ENCODE measurements at places on chromosomes 12 and 14.
A peak's percentile ranks its signal among the peaks of the same experiment; 100 is the strongest.

DNA sequence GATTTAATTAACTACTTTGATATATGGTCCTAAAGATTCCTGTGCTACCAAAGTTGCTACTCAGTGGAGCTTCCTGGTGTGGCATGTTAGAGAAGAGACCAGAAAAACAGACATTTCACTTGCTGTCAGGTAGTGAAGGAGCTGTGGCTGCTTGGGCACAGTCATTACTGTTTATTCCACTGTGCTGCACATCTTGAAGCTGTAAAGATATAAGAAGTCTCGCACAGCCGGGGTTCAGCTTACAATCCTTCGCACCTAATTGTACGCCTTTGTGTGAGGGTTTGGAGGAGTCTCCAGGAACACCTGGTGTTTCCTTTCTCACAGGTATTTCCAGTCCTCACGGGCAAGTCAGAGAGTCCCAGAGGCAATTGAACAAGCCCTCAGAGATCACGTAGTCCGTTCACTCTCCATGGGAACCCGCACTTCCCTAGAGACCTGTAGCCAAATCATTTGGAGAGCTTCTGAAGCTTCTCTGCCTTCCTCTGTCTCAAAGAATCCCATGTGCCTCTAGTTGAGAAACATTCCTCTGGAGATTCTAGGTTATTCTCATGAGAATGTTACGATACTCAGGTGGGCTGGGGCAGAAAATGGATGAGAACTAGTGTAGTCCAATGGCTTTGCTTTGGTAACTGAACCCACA, 4.1 kb downstream of the EVL start:
- no peak overlapping the region for H3K27ac ChIP-seq
- DNase-seq: no peak
- H3K27me3 ChIP-seq: no peaks in the 10 kb centered on the region
- no peak overlapping the region for H3K4me3 ChIP-seq
- H3K36me3 ChIP-seq: no peaks in the 10 kb centered on the region

- peaks cover 17% of the 10 kb centered on the region for H3K4me1 ChIP-seq
- no peak for DNase-seq
- no peak overlapping the region for H3K4me3 ChIP-seq
Measured at GRCh38 chr12:3992945-3993344, 119.7 kb upstream of the PARP11 start.

GRCh38 chr12:124568431-124569374, 1.3 kb upstream of the NCOR2 start:
- peak; percentile 96 for DNase-seq
- no peaks in the 10 kb centered on the region for H3K36me3 ChIP-seq
- H3K4me1 ChIP-seq: peaks cover 25% of the 10 kb centered on the region
- no peaks in the 10 kb centered on the region for H3K27me3 ChIP-seq
- H3K4me3 ChIP-seq: no peak overlapping the region

GRCh38 chr12:130661486-130662255, 54.4 kb downstream of the RIMBP2 start:
- no peaks in the 10 kb centered on the region for H3K27me3 ChIP-seq
- no peak for DNase-seq
- no peaks in the 10 kb centered on the region for H3K36me3 ChIP-seq
- H3K27ac ChIP-seq: no peak overlapping the region
- H3K4me3 ChIP-seq: no peak overlapping the region

- no peaks in the 10 kb centered on the region for H3K4me1 ChIP-seq
- H3K36me3 ChIP-seq: no peaks in the 10 kb centered on the region
- H3K4me3 ChIP-seq: no peak overlapping the region
Measured at GRCh38 chr12:39805651-39806050, 186.0 kb upstream of the ABCD2 start.

GRCh38 chr14:99687284-99688209, 3.4 kb downstream of the CYP46A1 start:
- no peaks in the 10 kb centered on the region for H3K36me3 ChIP-seq
- H3K27me3 ChIP-seq: no peaks in the 10 kb centered on the region
- H3K27ac ChIP-seq: no peak overlapping the region
- H3K4me3 ChIP-seq: no peak overlapping the region
- no peaks in the 10 kb centered on the region for H3K4me1 ChIP-seq
- DNase-seq: no peak
